ENCODE measurements at places on chromosomes 1 and 21. TPM values are rescaled to one million over a fixed set of nuclear protein-coding genes. Genes with fewer than 3 reads are reported as not detected.

DNA sequence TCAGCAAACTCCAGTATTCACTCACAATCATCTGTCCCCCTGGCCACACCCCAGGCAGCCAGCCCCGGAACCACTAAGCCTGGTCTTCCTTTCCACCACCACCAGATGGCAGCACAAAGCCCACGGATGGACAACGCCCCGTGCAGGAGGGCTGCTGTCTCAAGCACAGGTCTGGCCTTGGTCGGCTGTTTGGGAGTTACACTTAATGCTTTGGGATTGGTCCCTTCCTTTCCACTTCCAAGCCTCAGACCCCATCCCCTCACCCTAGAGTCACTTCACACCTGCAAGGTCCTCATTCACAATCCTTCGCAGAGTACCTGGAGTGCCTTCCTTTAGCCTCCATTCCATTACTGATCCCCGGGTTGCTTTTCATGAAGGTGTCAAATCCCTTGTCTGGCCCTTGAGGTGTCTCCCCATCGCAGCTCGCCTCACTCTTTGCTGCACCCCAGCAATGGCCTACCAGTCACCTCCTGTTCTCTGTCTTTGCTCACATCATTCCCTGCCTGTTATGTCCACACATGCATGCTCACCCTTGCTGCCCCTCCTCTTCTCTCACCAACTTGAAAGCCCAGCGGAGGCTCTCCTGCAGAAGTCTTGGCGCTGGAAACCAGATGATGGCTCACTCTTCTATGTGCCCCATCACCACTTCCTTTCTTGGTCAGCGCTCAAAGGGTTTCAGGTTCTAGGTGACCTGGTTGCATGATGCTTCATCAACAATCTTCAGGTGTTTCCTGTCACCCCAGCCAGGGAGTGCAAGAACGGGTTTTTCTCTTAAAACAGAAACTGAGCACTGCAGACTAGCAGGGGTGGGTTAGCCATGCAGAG, 24.9 kb upstream of the KCNA2 start:
- H3K27ac ChIP-seq: no peak overlapping the region
- H3K27me3 ChIP-seq: no peaks in the 10 kb centered on the region
- H3K4me3 ChIP-seq: no peak overlapping the region
- H3K4me1 ChIP-seq: peaks cover 32% of the 10 kb centered on the region
- H3K36me3 ChIP-seq: peaks cover 25% of the 10 kb centered on the region

Gene SPAG17
- total RNA-seq: not detected

Gene TEX38
- not detected for total RNA-seq

Gene FGGY
- 9.4 TPM for total RNA-seq

- H3K4me1 ChIP-seq: peaks cover 62% of the 10 kb centered on the region
- peaks cover 7% of the 10 kb centered on the region for H3K36me3 ChIP-seq
- no peak for DNase-seq
- peak overlapping the region; percentile 93 for H3K4me3 ChIP-seq
- H3K27ac ChIP-seq: peak overlapping the region; percentile 87
These were observed 1.3 kb downstream of the ZBTB7B start for GRCh38 chr1:155003766-155004351.
